ENCODE measurements at places on chromosomes 13 and 19.

DNA sequence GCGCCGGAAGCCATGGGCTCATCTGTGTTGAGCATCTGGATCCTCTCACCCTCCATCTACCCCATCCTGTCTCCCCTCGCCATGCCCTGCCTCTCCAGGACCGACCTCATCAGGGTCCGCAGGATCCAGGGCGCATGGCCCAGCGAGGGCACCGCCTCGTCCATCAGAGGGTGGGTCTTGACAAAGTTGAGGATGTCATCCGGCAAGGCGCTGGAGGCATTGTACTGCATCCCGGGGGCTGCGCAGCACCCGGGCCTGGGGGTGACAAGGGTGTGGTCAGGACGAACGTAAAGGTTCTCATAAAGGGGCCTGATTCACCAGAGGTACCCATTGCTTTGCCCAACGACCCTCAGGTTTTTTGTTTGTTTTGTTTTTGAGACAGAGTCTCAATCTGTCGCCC, 9.5 kb downstream of the SEMA6B start:
- no peak for DNase-seq

DNA sequence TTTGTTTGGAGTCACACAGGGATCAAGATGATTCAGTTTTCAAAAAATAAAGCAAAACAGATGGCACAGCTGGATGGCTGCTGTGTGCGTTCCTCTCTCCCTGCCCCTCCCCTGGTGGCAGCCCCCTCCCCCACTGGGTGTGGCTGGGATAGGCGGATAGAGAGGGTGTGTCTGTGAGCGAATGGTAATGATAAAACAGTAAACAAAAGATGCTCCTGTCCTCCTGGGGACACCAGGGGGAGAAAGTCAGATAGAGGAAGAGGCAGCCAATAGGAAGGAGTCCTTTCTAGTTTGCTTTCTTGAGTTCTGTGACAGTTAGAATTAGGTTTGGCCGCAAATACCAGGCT, 6.5 kb downstream of the TMEM255B start:
- no peak for DNase-seq

- DNase-seq = no peak
Measured at GRCh38 chr13:109656206-109656605, 130.2 kb downstream of the IRS2 start.

DNA sequence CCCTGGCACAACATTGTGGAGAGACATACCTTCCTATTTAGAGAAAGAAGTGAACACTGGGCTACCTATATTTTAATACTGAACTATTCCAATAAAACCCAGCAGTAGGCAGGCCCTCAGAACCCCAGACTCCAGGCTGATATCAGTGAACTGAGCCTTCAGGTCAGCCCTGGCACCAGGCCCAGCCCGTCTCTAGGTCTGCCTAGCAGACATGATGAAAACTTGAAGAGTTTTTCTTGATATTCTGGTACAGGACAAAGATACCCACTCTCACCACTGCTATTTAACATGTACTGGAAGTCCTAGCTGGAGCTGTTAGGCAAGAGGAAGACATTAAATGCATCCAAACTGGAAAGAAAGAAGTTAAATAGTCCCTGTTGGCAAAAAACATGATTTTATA, 396.6 kb upstream of the SPRY2 start:
- DNase-seq = no peak

DNA sequence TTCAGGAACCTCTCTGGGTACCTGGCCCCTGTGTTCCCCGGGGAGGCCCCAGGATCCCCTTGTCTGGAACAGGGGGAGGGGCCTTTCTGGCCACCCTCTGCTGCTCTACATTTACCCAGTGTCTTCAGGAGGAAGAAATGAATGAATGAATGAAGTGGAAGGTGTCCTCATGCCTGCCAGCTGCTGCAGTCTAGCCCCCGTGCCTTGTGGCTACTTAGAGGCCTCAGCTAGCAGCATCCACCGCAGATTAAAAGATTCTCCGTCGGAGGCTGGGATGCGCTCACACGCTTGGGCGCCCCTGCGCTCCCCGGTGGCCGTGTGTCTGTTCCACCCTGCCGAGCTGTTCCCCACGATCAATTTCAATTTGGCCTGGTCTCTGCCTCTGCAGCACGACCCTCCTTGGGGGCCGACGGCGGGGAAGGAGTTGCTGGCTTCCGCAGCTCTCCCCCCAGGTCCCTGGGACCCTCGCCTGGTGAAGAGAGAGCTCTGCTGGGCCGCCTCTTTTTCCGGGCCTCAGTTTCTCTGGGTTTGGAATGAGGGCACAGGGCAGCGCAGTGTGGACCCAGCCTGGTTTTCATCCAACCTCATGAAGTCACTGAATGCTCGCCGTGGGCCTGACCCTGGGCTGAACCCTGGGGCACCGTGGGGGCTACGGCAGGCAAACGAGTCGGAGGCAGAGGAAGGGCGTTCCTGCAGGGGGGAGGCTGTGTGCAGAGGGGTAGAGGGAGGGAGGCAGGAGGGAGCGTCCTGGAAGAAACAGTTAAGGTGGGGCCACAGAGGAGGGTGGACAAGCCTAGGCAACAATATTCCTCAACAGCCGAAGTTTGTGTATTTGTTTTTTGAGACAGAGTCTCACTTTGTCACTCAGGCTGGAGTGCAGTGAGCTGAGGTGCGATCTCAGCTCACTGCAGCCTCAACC, 28.3 kb downstream of the EFNA2 start:
- no peak for DNase-seq

DNA sequence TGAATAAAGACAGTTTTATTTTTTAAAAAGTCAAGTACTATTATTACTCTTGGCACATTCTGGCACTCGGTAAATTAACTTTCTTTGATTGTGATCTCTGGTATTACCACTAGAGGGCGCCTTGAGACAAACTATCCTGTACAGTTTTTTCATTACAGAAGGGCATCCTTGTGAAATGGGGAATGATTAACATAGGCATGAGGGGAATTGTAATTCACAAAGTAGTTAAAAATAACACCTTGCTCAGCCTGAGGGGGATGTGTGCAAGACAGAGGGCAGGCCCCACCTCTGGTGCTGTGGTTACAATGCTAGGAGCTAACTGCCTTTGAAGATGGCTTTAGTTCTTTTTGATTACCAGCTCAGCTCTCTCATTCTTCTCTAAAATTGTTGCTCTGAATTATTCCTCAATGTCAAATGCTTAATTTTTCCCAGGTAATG, 24.2 kb upstream of the C1QTNF9B start:
- peak; percentile 39 for DNase-seq

GRCh38 chr13:34103854-34104253, 285.9 kb downstream of the RFC3 start:
- no peak for DNase-seq

DNA sequence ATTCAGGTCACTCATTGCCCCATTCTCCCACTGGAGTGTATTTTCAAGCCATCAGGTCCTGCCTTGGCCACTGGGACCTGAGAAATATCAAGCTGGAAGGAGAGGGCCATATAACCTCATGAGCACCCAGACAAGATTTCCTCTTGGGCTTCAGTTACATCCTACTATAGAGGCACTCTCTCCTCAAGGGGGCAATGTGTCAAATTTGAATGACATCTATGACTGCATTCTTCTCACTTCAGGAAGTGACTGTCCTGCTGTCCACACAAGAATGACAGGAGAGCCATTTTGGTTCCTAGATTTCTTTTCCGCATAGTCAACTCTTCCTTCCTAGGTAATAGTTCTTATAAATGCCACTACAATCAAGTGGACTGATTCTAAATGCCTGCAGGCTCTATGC, 416.2 kb downstream of the DIAPH3 start:
- no peak for DNase-seq

DNA sequence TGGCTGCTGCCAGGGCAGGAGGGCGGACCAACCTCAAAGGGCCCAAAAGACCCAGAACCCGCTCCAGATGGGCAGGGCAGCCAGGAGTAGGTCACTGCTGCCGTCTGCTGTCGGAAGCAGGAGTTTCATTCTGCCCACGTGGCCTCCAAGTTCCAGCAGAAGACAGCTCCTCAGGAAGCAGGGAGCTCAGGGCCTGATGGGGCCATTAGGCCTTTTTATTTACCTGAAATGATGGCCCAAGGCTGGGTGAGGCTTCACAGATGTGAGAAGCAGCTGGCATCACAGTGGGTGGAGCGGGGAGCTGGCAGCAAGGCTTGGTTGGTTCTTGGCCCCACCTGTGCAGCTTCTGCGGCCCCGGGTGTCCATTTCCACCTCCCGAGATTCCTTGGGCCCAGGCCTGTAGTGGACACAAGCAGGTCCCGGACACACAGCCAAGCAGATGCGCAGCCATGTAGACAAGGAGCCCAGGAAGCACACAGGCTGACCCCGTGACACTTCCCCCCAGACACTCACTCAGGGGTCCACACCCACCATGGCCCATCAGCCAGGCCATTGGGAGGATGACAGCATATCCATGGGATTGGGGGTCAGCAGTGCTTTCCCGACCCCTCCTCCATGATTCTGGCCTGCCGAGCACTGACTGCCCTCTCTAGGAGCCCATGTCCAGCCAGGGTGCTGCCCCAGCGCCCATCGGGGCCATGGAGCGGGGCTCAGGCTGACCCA, 26.4 kb downstream of the C13orf46 start:
- DNase-seq = no peak

DNA sequence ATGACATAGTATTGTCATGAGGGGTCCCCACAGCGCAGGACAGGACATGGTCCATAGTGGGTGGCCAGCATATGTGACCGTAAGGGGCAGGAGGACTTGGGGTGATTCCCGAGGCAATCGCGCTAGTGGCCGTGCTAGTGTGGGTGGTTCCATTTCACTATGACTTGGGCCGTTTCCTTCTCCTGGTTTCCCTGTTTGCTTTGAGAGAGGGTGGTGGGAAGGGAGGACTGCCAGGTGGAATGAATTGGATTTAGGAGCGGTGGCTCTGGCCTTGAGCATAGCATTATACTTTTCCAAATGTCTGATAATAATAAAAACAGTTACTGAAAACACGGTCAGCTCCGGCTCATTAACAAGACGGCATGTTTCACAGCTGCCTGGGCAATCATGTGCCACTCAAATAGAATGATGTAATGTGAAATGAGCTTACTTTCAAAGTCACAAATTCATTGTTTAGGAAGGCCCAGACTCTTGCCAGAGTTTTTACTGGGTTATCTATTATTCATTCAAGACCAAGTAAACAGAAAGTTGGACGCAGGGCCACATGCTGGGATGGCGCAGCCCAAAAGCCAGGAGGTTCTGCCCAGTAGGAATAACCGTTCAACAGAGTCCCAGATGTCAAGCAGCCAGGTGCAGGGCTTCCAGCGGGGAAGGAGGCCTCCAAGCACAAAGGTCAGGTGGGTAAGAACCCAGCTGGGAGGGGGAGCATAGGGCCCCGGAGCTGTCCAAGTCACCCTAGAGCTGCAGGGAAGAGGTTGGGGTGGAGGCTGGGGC, 19.6 kb upstream of the SLC15A1 start:
- DNase-seq = no peak

DNA sequence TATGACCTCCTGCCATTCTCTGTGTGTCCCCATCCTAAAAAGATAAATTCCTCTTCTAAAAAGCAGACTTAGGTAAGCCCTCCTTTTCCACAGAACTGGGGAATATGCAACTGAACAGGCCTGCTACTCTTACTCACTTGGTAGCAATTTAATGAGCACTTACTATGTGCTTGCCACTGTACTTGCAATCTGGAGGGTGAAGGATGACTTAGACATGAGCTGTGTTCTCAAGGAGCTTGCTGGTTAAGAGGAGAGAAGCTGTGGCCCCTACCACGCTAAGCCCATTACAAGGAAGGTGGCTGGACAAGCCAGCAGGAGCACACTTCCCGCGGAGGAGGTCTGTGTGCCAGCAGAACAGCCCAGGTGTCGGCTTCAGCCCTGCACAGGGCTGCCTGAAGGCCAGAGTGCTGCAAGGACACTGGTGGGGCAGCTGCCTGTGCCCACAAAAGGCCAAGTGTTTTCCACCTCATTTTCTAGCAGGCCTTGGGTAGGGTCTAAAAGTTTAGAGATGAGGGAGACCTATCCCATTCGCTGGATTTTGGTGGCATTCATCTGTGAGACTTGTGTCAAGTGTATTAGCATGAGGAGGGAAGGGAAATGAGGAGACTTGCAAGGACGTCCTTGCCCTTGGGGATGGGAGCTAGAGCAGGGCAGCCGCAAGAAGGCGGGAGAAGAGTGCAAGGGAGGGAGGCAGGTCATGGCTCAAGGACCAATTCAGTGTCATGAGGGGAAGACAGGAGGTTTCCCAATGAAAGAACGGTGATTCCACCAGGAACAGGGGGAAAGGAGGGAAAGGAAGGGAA, 52.0 kb downstream of the COL4A1 start:
- DNase-seq = no peak

GRCh38 chr13:57991041-57991440, 359.5 kb downstream of the PCDH17 start:
- DNase-seq = no peak

DNA sequence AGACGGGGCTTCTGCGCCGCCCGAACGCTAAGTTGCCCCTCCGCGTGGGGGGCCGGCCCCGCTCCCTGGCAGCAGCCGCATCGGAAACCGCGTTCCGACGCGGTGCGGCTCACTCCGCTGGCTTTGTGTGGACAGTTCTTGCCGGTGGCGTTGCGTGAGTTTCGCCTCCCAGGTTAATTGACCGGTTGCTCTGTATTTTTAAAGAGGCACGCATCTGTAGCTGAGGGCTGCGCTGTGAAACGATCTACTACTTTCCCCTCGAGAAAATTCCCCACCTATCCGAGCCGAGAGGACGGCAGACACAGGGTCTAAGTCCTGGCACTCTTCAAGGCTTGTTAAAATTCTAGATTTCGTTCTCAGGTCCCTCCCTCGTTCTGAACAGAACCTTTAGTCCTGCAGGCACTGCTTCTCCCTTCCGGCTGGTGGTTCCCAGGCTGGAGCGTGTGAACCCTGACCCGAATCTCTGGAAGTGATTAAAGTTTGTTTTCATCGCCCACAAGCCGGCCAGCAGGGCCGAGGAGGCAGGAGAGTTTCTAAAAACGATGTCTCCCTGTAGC, 933 bp downstream of the ARHGEF7 start:
- DNase-seq = peak; percentile 47

- peak; percentile 52 for DNase-seq
Measured at GRCh38 chr19:42191855-42192254, 25.6 kb downstream of the DEDD2 start.

DNA sequence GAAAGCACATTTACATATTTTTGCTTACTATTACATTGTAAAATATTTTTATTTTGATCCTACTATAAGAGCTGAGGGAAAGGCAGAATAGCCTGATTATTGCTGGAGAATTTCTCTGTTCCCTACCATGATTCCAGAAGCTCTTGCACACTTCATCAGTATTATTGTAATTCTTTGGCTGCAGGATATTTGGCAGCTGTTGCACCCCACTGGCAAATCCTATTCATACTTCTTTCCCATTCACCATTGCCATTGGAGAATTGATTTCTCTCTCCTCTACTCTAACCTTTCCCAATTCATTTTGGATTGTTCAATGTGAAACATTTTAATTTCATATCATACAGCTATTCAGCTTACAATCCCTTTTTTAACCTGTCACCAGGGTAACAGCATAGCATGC, 238.0 kb downstream of the GGACT start:
- no peak for DNase-seq

DNA sequence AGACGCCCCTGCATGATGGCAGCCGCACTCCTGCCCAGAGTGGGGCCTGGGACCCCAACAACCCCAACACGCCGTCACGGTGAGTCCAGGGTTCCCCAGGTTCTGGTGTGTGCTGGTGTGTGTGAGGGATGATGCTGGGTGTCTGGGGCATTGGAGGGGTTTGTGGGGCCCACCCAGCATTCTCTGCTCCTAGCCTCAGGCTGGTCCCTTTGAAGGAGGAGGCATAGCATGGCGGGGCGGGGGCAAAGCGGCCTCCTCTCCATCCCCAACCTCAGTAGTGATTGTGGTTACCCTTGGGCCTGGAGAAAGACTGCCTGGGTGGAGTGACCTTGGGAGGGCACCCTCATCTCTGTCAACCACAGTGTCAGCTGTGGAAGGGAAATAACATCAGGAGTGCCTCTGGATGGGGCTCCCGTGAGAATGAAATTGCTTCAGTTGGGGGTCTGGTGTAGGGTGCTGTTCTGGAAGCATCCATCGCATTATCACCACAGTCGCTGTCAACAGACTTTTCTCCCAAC, 7.1 kb upstream of the TIMM50 start:
- no peak for DNase-seq

All from HuH-7 (cell line).